ENCODE measurements at places on chromosomes 3 and 15. TPM values are rescaled to one million over a fixed set of nuclear protein-coding genes. Genes with fewer than 3 reads are reported as not detected.

DNA sequence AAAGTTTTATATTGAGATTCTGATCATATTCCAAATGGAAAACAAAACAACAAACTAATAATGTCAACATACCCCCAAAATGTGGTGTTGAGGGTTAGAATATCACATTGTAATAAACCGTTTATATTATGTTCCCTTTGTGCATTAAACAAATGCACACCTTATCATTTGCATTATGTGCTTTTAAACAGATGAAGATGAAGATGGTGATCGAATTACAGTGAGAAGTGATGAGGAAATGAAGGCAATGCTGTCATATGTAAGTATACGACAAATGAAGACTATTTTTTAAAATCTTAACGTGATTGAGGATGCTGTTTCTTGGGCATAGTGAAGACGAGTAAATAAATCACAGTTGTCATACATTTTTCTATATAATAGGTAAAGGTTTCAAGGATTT, 20.6 kb downstream of the MAP2K5 start:
- no peak for DNase-seq

- no peak for DNase-seq
Measured at GRCh38 chr15:59723687-59724346, 34.7 kb upstream of the BNIP2 start.

DNA sequence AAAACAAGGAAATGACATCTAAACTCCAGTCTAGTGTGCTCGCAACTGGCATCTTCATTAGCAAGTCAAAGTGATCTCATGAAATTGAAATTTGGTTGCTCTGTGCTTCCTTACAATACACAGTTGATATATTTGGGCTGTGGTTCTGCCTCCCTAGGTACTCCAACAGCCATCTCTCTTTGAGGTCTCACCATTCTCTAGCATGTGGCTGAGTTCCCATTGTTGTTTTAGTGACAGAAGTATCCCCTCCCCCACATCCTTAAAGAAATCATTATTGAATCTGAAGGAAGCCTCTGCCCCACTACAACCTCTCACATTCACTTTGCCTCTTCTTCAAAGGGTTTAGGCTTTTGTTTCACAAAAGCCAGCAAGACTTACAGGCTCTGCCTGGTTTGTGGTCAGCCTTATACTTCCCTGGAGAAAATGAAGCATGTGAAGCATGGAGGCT, 516.5 kb downstream of the NLGN1 start:
- DNase-seq = peak; percentile 64

Gene BCL6
- total RNA-seq = 19.2 TPM

Gene SPTBN5
- total RNA-seq = under 0.01 TPM
